ENCODE measurements at places on chromosomes 12 and 14.

GRCh38 chr14:41521891-41522290 lies 84.8 kb upstream of the LRFN5 start:
- no peak for DNase-seq

- DNase-seq, result no peak
Measured at GRCh38 chr14:92490239-92490959, 23.2 kb upstream of the RIN3 start.

GRCh38 chr12:122363782-122364181 lies 58.7 kb downstream of the CLIP1 start:
- no peak for DNase-seq

GRCh38 chr12:42325326-42325652 lies 605 bp downstream of the ZCRB1 start:
- no peak for DNase-seq

DNA sequence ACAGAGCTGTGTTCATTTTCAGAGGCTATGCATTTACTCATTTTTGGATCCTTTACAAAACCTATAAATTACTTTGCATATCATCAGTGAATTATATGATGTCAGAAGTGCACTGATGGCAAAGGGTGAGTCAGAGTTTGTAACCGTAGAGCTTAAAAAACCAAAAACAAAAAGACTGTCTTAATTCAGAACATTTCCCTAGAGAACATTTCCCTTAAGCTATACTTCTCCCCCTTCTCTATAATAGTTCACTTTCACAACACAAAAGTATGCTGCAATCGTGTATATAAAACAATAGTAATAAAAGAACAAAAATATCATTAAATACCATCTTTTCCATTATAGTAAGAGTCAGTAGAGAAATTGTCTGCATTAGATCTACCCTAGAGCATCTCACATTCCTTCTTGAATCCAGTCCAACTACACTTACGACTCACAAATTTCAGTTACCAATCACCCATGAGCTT lies 934.9 kb downstream of the LRFN5 start:
- DNase-seq, result peak; percentile 92

GRCh38 chr12:19430988-19431387 lies 8.3 kb upstream of the AEBP2 start:
- peak; percentile 32 for DNase-seq

GRCh38 chr14:104116288-104116755 lies 22.1 kb upstream of the KIF26A start:
- DNase-seq, result no peak

DNA sequence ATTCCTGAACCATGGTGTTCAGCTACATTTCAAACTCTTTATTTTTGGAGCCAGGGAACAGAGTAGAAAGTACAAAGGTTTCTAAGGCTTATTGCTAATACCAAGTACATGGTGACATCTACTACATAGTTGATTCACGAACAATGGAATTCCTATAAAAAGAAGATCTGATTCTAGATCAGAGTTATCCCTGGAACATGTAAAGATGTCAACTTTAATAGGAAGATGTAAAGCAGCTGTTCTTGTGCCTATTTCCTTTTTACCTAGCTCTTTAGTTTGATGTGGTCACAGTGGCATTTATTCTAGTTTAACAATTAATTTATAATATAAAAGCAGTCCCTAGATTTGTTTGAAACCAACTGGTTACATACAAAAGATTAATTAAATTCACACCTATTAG lies 99.5 kb downstream of the NUBPL start:
- no peak for DNase-seq

- no peak for DNase-seq
Measured at GRCh38 chr12:108455706-108456105, 59.4 kb upstream of the FICD start.

DNA sequence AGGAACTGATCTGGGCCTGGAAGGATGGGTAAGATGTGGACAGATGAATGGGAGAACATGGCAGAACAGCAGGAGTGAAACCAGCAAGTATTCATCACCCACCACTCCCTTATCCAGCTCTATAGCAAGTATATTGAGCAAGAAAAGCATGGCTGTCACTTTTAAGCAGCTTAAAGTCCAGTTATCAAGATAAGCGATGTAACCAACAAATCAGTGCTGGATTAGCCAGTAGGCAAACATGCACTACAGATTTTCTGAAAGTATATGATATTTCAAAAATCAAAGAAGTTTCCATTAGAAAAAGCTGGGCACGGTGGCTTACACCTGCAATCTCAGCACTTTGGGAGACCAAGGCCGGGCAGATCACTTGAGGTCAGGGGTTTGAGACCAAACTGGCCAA lies 53.9 kb upstream of the ATP2A2 start:
- DNase-seq, result no peak

DNA sequence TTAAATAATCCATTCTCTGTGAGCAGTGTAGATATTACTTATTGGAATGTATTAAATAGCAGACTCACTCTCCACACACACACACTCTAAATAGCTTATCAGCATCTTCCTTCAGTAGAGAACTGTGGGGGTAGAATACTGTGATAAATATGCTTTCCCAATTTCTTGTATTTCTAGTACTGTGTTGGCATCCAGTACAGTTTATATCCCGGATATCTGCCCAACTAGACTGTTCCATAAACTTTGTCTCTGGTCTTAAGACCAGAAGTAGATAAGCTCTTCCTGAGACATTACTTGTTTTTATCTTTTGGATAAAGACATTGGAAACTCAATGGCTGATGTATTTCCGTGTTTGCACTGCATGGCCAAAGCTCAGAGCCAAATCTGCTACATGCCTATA lies 136.2 kb upstream of the PDZRN4 start:
- no peak for DNase-seq

GRCh38 chr12:106764220-106764619 lies 10.3 kb upstream of the RIC8B start:
- DNase-seq, result no peak

DNA sequence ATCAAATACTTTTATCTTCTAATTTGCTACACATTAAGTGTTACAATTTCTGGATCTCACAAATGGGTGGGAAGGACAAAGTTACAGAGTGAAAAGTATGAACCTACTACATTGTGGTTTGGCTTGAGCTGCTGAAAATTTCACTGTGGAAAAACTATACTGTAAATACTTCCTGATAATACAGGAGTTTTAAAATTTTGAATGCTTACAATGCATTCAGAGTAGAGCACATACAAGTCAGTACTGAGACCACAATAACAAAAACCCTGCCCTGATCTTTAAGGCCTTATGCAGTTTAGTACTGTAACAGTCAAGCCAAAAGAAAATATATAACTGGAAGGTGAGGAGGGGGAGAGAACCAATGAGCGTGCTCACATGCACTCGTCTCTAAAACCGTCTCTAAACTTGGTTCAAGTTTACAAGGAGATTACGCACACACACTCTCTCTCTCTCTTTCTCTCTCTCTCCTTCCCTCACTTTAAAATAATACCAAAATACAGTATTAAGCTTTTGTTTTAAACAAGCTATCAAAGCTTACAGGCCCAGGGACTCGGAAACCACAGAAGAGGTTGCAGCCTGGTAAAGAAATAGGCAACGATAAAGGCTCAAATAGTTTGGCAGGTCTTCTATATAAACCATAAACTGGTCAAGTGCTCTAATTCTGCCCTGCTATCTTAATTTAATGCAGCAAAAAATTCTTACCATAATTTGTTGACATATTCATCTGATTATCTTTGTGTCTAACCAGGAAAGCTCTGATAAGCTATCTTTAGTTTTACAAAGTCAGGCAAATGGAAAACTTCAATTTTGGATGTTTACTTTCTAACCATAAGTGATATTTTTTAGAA lies 58.0 kb downstream of the ATF7 start:
- DNase-seq, result peak; percentile 36

DNA sequence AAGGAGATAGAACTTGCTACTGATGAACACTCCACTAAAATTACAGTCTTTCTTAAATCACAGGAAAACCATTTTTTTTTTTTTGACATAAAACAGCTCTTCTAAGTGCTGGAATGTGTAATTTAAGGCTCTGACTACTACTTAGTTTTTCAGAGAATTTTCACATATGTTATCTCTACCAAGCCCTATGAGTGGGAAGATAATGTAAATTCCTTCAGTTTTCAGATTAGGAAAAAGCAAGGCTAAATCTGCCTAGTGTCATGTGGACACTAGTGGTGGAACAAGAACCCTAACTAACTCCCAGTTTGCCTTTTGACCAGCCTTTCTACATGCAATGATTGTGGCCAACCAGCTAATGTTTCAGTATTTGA lies 37.3 kb upstream of the CSRP2 start:
- no peak for DNase-seq

DNA sequence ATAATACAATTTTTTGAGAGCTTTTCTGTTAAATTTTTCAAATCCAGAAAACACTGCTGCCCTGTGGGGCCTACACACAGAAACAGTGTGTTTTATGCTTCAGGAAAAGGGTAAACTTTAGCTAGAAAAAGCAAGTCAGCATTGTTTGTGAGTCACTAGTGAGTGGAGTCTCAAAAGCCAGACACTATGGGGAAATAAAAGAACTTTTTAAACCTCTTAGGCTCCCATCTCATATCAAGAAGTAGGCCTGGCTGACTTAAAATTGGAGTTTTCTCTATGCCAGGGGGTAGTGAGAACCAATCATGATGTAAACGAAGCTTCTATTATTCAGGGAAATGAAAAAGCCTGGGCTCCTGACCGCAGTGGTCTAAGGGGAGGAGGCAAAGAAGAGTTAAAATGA lies 12.6 kb downstream of the GPR65 start:
- no peak for DNase-seq

DNA sequence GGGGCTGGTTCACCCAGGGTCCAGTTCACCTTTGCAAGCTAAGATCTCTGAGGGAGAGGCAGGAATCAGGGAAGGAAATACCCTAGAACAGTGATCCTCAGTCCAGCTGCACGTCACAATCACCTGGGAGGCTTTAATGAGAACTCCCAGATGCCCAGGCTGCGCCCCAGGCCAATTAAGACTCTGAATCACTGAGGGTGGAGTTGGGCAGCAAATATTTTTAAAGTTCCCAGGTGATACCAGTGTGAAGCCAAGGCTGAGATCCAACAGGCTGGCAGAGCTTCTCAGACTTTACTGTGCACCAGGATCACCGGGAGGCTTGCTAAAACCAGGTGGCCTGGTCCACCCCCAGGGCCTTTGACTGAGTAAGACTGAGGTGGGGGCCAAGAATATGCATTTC lies 23.8 kb downstream of the MYL2 start:
- no peak for DNase-seq

GRCh38 chr14:61470961-61471293 lies 149.5 kb downstream of the PRKCH start:
- DNase-seq, result no peak

GRCh38 chr14:32938719-32939253 lies at the start of gene NPAS3:
NPAS3 (plus strand) TSS chr14:32938879.
- DNase-seq, result peak; percentile 3

- DNase-seq, result peak; percentile 75
Measured at GRCh38 chr14:105248368-105249181, at the start of gene BTBD6. BTBD6 (plus strand) TSS chr14:105248533; CDS start chr14:105248712, 179 bp downstream.

GRCh38 chr12:12327802-12328201 lies 22.2 kb downstream of the MANSC1 start:
- peak; percentile 72 for DNase-seq

GRCh38 chr14:95143808-95144620 lies 13.3 kb downstream of the DICER1 start:
- peak; percentile 20 for DNase-seq

GRCh38 chr12:3723916-3724805 lies 28.7 kb downstream of the CRACR2A start:
- no peak for DNase-seq

DNA sequence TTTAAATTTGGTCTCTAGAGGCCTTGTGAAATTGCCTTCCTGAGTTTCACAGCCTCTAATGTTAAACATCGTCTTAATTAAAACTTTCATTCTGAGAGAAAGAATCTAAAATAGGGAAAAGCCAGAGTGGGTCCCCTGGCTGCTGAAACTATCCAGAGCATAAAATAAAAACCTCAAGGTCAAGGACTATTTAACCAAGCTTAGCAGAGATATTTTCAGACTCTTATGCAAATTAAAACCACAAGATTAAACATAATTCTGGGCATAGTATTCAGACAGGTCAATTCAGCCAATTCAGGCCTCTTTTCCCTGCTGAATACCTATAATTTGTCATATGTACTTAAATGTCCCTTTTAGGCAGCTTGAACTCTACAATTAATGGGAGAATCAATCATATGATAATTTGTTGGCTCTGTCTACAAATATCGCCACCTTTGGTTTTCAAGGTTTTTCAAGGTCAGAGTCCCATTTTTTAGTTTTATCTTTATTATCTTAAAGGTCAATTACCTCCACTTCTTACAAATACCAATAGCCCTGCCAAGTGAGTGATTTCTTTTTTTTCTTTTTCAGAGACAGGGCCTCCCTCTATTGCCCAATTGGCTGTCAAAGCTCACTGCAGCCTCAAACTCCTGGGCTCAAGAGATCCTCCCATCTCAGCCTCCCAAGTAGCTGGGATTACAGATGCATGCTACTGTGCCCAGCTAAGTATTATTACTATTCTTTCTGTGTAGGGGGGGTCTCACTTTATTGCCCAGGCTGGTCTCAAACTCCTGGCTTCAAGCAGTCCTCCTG lies 257.1 kb downstream of the PHLDA1 start:
- no peak for DNase-seq

GRCh38 chr14:55336691-55337090 lies 65.5 kb downstream of the FBXO34 start:
- DNase-seq, result no peak

GRCh38 chr12:73158341-73158740 lies 886.2 kb downstream of the TRHDE start:
- DNase-seq, result no peak

DNA sequence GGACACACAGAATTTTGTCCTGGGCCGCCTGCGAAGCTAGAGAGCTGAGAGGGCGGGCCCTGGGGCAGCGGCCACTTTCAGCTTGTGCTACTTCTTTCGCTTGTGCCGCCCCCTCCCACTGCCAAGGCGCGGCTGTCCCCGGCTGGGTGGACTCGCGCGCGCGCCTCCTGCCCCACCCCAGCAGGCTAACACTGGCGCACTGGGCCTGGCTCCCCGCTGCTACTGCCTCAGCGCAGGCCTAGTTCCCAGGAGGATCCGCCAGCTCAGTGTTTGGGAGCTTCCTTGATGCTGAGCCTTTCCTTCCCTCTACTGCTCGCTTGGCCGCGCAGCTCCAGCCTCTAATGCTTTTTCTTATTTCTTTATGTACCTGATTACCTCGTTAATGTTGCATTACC lies 27.4 kb upstream of the METAP2 start:
- DNase-seq, result peak; percentile 34

DNA sequence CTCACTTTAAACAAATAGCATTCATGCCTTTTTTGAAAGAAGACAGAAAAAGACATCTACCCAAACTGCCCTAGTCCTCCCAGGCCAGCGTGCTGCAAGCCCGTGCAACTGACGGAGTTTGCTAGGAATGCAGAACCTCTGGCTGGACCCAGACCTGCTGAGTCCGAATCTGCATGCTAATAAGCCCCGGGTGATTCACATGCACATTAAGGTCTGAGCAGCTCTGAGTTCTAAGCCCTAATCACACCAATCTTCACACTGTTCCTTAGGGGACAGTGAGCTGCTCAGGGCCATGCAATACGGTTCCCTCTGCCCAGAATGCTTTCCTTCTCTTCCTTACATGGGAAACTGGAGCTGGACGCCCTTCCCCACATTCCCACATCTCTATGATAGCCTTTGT lies 25.2 kb downstream of the HAL start:
- no peak for DNase-seq

- DNase-seq, result no peak
Measured at GRCh38 chr14:104344818-104345620, 206.6 kb downstream of the KIF26A start.

GRCh38 chr14:48331421-48331820 lies 656.0 kb upstream of the MDGA2 start:
- DNase-seq, result no peak
